ENCODE measurements at places on chromosomes 7 and 10.

GRCh38 chr7:94656925-94657731 lies 1.2 kb upstream of the SGCE start:
- no peak for DNase-seq

DNA sequence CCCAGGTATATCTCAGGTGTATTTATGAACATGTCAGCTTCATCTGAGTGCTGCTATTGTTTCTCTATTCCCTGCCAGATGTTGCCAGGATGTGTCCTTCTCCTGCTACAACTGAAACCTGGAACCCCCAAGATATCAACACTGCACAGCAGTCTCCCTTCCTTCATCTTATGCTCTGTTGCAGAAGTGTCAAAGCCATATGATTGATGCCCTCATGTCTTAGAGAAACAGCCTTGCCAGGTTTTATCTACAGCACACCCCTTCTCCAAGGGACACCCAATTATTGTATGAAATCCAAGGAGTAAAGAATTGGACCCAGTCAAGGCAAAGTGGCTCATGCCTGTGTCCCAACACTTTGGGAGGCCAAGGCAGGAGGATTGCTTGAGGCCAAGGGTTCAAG lies 60.5 kb upstream of the GHITM start:
- no peak for DNase-seq

- DNase-seq, result no peak
Observed at GRCh38 chr10:30756896-30757295, 127.3 kb upstream of the LYZL2 start.

DNA sequence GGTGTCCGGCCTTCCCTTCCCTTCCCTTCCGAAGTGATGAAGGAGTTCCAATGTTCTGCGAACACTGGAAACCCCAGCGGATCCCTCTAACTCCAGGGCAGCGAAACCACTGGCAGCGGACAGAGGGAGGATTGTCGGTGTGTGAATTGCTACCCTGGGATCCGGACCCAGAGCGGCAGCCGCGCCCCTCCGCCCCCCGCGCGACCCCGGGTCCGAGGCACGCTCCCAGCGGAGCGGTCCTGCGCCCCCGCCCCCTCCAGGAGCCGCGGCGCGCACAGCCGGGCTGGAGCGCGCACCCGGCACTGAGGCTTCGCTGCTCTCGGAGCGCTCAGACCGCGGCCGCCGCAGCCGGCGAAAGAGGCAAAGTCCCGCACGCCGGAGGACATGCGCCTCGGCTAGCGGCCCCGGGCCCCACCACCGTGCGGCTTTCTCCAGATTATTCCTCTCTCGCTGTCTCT lies at the start of gene PTPRZ1:
PTPRZ1 (plus strand) TSS at position 331 of the 458 bp plus-strand sequence. CDS start 339 bp downstream, outside the sequence.
- DNase-seq, result no peak

DNA sequence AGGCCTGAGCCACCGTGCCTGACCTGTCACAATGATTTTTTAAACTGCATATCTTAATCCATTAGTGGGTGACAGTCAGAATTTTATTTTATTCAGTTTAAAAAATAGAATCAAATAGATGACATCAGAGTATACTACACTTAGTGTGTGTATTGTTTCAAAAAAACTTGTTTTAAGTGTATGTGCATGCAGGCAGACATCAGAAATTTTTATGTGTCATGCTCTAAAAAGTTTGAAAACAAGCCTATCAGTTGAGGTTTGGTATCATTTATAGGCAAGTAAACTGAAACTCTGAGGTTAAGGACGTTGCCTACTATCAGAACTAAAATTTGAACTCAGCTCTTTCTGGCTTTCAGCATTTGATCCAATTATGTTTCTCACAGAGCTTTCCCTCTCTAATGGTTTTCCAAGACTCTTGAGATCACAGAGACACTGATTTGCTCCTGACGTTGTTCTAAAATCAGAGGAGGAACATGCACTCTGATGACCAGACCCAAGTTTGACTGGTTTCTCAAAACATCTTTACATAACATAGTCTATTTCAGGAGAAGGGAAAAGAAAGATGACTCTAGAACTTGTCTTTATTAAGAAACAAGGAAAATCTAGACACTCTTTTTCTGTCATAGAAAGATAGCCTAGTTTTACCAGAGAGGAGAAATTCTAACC lies 188.6 kb downstream of the AUTS2 start:
- DNase-seq, result no peak

- DNase-seq, result no peak
Observed at GRCh38 chr7:105307163-105307672, 81.5 kb downstream of the SRPK2 start.

DNA sequence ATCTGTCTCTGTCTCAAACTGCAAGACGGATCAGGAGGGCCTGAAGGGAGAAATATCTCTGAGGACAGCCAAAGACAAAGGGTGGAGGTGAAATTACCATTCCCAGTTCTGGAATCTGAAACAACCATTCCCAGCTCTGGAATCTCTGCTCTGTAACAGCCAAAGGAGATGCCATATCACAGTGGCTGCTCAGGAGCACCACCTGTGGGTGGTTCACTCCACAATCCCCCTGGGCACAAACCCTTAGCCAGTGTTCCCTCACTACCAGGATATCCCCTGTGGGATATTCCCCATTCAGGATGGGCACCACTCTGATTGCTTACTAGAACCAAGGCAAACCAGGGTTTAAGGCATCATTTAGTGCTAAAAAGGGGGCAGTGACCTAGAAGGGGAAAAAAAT lies 199.0 kb downstream of the HTR7 start:
- DNase-seq, result no peak

DNA sequence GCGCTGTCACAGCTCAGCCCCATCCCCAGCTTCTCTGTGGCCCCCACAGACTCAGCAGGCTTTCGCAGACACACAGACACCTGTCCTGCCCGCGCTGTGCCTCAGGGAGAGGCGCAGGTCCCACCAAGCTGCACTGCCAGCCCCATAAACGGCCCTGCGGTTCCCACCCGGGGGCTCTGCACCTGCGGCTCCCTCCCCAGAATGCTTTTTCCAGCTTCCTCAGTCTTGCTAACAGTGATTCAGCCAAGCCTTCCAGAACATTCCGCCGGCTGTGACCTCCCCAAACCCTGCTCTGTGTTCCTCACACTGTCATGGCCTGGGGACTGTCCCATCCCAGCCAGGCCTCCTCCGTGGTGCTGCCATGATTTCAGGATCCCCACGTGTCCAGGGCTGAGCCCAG lies 27.8 kb upstream of the TNRC18 start:
- no peak for DNase-seq

- no peak for DNase-seq
Observed at GRCh38 chr7:108402865-108403264, 53.4 kb downstream of the NRCAM start.

- no peak for DNase-seq
Observed at GRCh38 chr10:73218431-73219191, 28.4 kb downstream of the DNAJC9 start.

GRCh38 chr7:140901941-140902302 lies 22.8 kb downstream of the BRAF start:
- no peak for DNase-seq

- DNase-seq, result no peak
Observed at GRCh38 chr7:45057878-45058277, 30.9 kb downstream of the NACAD start.

DNA sequence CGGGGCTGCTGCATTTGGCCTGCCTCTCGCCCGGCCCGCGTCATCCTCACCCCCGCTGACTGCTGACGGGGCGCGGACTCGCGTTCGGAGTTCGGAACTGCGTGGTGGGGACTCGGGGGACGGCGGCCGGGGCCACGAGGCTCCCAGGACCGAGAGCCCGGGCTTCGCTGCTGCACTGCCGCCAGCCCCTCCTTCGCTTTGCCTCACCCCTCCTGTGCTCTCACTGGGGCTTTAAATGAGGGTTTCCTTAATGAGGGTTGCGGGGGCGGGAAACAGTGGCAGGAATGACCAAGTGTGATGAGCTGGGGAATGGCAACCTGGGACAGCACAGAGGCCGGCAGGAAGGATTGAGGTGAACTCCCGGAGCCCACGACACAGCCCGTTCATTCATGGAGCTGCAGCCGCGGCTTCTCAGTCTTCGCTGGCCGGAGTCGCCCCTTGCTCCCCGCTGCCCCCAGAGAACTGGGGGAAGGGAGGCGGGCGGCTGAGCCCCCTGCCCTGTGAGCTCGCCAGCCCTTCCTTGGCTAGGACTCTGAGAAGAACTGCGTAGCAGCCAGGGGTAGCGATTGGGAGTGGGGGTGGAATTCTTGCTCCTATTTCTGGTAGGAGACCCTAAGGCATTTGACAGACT lies 1.5 kb upstream of the LRRC4 start:
- no peak for DNase-seq

- no peak for DNase-seq
Observed at GRCh38 chr10:60182691-60183090, 207.0 kb downstream of the ANK3 start.

DNA sequence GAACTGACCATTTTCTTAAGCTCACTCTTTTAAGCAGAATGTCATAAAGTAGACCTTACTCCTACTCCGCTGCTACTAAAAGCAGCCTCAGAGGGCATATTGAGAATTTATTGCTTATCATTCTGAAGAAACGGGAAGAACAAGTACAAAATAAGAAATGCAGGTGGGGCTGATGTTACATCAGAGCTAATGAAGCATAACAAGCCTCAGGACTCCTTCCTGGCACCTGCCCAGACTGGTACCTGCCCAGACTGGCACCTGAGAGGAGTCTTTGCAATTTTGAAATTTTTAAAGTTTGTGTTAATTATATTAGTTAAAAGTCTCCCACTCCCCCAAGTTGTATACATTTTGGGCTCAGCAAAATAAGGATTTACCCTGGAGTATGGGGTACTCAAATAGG lies 162.4 kb downstream of the SEMA3E start:
- no peak for DNase-seq

- no peak for DNase-seq
Observed at GRCh38 chr7:69318794-69319193, 279.5 kb upstream of the AUTS2 start.

GRCh38 chr10:102627736-102628293 lies 16.5 kb upstream of the TRIM8 start:
- no peak for DNase-seq

DNA sequence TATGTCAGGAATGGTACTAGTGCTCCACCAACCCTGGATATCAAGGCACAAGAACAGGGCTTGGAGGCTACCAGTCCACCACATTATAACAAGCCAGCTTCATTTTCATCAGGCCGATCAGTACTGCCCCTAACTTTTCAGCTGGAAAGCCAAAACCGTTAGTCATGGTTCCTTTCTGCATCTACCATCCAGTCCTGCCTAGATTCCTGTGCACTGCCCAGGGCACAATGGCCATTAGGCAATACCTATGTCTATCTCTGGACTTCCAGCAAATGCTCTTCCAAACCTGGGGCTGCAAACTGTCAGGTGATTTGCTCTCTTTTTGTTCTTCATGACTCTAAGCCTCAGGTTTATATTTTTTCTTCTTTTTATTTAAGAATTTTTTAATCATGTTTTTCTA lies 937.7 kb downstream of the SORCS1 start:
- DNase-seq, result no peak

DNA sequence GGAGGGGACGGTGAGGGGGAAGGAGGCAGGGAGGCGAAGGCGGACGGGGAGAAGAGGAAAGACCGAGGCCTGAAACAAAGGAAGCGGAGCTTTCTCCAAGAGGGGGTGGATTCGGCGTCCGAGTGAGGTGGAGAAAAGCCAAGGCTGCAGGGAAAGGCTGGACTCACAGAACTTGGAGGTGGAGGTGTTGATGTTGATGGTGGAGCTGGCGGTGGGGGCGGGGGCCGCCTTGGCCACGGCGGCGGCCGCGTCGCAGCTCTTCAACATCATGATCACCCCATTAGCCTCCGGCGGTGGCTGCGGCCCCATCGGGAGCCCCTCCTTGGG lies 578 bp downstream of the CACUL1 start:
- DNase-seq, result no peak

DNA sequence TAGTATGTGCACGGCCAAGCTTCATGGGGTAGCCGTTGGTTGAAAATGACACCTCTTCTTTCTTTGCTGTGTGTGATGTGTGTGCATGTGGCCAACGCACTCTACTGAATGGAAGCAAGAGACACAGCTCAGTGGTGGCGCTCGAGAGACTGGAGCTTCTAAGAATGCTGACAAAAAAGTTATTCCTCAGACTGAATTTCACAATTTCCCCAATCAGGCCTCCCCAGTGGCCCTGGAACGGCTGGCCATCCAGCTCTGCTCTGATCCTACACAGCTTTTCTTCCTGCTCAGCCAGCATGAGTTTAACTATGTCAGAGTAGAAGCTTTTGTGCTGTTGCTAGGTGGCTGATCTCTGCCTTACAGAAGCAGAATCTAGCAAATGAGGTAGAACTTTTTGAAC lies 186.7 kb upstream of the PLXDC2 start:
- no peak for DNase-seq

- no peak for DNase-seq
Observed at GRCh38 chr7:76332078-76332477, 26.7 kb downstream of the YWHAG start.

- DNase-seq, result no peak
Observed at GRCh38 chr10:63434866-63435854, 30.6 kb downstream of the JMJD1C start.

DNA sequence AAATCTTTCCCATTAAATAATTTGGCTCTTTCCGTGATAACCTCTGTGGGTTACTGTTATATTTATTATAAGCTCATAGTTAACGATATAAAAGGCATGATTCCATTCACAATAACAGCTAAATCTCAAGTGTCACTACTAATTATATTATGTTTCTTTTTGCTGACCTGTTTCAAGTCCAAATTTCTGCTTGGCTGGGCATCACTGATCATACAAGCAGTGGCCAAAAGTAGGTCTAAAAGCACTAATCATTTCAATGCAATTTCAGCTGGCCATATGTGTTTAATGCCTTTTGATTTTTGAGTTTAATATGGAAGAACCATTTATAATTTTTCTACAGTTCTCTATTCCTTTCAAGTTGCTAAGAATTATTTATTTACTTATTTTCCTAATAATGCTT lies 110.7 kb downstream of the SEMA3A start:
- DNase-seq, result no peak

DNA sequence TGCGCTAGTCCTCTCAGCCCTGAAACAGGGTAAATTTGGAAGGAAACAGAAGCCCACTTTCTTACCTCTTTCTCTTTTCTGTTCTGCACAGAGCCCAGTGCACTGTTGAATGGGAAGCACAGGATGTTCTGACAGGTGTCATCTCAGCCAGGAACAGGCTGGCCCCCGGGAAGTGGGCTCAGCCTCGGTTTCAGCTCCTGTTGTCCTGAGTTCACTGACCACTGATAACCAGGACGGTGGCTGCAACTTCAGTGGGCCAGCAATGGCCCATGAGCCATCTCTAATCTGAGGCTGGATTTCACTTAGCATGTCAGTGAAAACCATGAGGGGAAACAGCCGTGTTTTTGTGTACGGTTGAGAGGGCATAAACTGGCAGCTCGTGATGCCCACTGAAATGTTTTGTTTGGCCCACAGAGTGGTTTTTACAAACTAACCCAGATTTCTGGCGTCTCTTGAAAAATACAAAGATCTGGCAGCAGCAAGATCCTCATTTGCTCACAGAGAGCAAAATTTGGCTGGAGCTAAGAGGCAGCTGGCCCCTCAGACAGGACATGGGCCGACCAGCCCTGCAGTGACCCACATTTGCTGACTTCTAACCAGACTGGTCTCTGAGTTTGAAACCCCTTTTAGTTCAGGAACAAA lies 455.9 kb downstream of the PAXIP1 start:
- DNase-seq, result no peak

All from AG04449 (cell line).